ENCODE measurements at places on chromosomes 5 and 9.

GRCh38 chr9:15851766-15852165 lies 298.9 kb downstream of the CCDC171 start:
- DNase-seq, result no peak

DNA sequence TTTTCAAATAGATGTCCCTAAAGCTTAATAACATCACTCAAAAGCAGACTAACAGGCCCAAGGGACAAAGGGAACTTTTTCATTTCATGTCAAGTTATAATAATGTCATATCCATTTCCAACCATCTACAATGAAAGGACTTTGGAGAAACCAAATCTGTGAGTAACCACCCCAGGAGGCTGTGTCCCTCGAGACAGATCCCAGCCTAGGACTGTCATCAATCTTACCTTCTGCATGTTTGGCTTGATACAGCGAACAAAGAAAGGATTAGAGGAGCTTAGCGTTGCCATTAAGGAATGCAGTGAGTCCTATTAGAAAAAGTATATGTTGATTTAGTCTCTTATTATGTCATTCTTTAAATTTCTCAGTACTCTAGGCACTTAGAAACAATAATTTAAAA lies 137.8 kb upstream of the RETREG1 start:
- DNase-seq, result peak; percentile 70

GRCh38 chr5:171586436-171586835 lies 167.0 kb downstream of the FGF18 start:
- DNase-seq, result no peak

- DNase-seq, result no peak
Measured at GRCh38 chr5:32357658-32358057, 44.9 kb upstream of the MTMR12 start.

- DNase-seq, result no peak
Measured at GRCh38 chr5:157217289-157218024, 36.8 kb downstream of the ITK start.

- no peak for DNase-seq
Measured at GRCh38 chr5:52799358-52799982, 11.8 kb downstream of the ITGA1 start.
